Stimulated activated CD4-positive, alpha-beta T cell treated with anti-CD3 and anti-CD28 coated beads, TNF-alpha, amount 100 ng/mL, for 1 hour (primary cell): ENCODE measurements at places on chromosomes 2 and 18.

DNA sequence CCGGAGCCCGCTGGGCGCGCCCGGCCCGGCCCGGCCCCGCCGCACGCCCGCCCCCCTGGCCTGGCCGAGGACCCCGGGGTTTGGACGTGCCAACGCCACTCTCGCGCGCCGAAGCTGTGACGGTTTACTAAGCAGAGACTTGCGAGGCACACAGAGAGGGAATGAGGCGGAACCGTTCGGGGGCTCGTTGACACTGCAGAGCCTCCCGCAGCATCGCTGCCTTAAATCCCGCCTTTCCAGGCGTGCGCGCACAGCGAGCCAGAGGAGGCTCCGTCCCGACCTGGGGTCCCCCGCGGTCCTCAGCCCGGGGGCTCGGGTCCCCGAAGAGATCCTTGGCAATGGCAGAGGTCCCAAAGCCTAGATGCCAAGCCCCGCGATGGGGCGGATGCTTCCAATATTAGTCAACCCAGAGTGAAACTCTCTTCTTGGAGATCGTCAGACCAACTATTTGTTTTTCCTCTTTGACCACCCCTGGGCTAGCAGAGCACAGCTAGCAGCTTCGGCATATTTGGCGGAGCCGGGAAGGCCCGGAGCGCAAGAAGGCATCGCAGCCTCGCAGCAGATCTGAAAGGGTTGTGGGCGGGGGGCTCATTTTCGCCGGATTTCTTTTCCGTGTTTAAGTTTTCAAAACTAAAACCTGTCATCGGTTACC lies at the start of gene ZNF385B:
Gene ZNF385B (minus strand): TSS at position 197 of the 652 bp plus-strand sequence.
- DNase-seq: no peak

DNA sequence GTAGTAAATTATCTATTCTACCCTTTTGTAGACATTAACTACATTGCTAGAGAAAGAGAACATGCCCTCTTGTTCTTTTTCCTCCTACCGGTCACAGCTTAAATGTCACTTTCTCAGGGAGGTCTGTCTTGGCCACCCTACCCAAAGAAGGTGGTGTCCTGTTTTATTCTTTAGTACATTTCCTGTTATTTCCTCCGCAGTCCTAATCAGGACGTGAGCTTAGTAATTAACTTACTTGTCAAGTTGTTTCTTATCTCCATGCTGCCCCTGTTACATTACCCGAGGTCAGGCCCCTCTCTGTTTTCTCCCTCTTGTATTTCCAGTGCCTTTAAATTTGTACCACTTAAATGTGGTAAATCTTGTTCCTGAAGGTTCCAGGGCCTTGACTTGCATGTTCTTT lies 73.7 kb upstream of the RMDN2 start:
- no peak for DNase-seq

GRCh38 chr18:63149302-63149587 lies 170.3 kb downstream of the BCL2 start:
- no peak for DNase-seq

GRCh38 chr2:36376992-36377738 lies 21.6 kb downstream of the CRIM1 start:
- no peak for DNase-seq

GRCh38 chr2:145764631-145765030 lies 1244.7 kb upstream of the ZEB2 start:
- DNase-seq: no peak

DNA sequence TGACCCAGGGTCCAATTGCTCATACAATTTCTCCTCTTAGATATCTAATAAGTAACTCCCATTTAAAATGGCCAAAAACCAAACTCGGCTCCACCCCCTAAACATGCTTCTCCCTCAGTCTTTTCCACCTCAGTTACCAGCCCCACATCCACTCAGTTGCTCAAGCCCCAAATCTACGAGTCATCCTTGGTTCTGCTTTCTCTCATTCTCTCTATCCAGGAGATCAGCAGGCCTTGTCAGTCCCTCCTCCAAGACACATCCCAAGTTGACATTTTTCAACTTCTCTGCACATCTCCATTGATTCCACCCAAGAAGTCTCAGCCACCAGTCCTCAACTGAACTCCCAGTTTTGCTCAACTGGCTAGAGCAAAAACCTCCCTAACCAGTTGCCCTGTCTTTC lies 40.5 kb upstream of the RTN4 start:
- no peak for DNase-seq

DNA sequence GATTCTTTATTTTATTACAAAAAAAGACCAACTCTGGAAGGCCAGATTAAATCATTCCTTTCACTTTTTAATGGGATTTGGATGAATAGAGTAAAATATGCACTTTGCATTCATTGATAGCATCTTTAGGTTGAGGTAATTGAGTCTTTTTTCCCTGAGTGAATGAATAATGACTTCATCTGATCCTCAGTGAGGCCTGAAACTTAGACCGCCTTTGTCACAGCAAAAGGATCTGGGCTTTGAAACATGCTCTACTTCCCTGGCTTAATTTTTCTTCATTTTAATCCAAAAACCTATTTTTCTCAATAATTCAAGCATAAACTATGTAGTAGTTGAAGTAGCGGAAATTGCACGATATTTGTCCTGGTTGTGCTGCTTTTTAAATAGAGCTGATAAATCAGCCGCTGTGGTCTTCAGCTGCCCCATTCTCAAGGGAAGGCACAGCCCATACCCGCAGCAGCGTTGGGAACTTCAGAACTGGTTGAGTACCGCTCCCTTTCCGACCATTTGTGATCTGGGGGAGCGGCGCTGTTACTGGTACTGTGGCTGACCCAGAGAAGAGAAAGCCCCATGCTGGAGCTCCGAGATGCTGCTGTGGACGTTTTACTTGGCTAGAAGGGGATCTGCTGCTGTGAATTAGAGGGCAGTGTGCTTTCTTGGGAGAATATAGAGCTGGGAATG lies 145.3 kb upstream of the NFATC1 start:
- DNase-seq: no peak

DNA sequence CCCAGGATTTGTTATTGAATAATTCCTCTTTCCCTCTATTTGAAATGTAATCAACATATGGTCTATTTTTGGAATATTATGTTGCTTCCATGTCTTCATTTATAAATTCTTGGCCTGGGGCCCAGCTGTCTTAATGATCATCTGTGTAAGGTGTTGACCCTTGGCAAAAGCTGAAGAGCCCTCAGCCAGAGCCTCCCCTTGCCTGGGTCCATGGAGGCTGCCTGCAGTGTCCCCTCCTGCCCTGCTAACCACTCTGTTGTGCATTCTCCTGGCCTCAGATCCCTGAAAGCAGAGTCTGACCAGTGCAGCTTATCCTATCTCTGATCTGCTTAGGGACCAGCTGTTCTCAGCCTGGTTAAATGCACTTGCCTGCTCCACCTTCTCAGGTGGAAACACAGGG lies 226.1 kb upstream of the APCDD1 start:
- DNase-seq: no peak

GRCh38 chr2:109009920-109010610 lies 21.0 kb upstream of the EDAR start:
- DNase-seq: no peak

DNA sequence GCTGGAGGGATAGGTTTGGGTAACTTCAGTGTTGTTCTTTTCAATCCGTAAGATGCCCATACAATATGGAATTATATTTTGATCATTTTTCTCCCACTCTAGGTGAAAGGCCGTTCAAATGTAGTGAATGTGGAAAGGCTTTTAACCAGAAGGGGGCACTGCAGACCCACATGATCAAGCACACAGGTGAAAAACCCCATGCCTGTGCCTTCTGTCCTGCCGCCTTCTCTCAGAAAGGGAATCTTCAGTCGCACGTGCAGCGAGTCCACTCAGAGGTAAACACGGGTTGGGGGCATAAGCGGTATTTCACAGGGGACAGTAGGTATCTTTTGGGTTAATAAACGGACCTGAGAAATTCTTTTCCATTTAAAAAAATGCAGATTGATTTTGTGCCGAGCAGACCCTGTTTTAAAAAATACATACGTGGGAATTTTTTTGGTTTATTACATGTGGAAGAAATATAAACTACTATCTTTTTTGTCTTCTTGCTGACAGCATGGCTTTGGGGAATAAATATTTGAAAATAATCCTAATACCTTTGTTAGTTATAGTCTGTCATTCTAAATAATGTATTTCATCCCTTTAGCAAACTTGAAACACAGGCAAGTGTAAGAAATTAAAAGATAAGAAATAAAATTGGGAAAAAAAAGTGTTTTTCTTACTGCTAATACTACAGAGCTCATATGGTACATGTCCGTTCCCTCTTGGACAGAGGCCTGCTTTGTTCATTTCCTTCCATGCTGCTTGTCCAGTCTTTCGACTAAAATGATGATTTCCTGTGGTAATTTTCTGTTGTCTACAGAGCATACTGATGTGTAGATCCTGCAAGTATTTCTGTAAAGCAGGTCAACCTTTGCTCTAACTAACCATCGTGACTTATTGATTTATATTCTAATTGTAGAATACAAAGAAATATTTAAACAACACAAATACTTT lies 53.3 kb downstream of the ZNF236 start:
- no peak for DNase-seq

DNA sequence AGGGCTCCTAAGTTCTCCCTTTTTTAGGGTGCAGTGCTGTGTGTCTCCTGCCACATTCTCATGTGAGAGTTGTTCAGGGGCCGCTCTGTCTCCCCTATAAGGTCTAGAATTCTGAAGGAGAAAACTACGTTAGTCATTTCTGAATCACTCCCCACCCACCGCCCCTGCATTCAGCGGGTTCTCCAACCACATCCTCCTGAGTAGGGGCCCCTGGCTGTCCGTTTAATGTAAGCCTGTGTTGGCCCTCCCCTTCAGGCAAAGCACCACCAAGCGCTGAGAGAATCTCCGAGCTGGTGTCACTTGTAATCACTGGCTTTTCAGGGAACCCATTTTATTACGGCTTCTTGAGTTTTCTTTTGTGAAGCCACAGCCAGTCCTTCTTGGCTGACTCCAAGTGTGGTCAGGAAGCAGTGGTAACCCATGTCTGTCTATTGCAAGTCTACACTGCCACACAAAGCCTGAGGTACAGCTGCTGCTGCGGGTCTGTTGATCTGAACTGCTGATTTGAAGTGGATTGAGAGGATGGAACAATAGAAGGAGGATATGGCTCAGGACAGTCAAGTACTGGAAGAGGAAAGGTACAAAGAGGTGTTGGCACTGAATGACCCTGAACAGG lies 16.9 kb downstream of the LCT start:
- DNase-seq: peak; percentile 54

GRCh38 chr2:11636593-11637295 lies 33.3 kb downstream of the NTSR2 start:
- no peak for DNase-seq

- no peak for DNase-seq
Observed at GRCh38 chr2:241726459-241726858, 8.0 kb upstream of the D2HGDH start.

DNA sequence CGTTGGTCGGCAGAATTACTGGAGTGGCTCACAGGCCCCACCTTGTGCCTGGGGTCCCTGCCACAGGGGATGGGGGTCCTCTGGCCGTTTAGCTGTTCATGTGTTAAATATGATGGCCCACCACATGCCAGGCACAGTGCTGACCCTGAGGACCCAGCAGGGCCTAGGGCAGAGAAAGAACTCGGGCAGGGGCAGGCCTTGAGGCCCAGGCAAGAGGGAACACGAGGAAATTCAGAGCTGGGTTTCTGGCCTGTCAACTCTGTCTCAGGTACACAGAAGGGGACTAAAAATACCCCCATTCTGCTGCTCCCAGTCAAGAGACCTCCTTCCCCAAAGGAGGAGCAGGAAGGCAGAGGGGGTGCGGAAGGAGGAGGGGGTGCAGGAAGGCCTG lies 66.2 kb downstream of the DNMT3A start:
- DNase-seq: no peak

DNA sequence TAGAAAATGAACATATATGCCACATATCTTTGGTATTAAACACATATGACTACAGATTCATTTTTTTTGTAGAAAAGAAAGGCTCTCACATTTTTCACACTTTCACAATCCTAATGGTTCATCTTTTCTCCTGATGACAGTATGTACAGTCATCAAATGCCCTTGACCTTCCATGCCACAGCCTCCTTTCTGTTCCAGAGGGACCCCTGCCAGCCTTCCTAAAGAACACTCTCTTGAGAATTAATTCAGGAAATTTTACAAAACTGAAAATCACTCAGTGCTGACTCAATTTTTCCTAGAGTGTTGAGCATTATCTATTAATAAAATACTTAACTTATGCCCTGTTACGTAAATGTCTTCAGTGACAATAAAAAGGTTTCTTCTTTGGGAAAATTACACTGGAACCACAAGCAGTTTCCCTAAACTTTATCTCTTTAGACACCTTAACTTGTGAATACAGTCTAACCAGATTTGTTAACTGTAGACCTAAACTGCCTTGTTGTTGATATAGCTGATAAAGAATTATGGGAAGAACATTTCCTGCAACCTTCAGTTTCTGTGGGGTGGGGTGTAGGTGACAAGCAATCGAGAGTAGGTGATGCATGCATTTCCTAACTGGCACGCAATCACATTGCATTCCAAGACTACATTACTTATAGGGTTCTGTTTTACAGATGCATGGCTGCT lies 15.3 kb upstream of the ACOXL start:
- DNase-seq: no peak

GRCh38 chr2:143564419-143564818 lies 435.2 kb downstream of the ARHGAP15 start:
- DNase-seq: no peak

GRCh38 chr2:182852090-182852489 lies 14.3 kb downstream of the FRZB start:
- no peak for DNase-seq

GRCh38 chr2:207253666-207254345 lies 88.1 kb upstream of the KLF7 start:
- DNase-seq: no peak

GRCh38 chr2:105397025-105397722 lies 1.7 kb downstream of the FHL2 start:
- DNase-seq: no peak

GRCh38 chr18:10049747-10050146 lies 135.9 kb downstream of the VAPA start:
- DNase-seq: no peak

DNA sequence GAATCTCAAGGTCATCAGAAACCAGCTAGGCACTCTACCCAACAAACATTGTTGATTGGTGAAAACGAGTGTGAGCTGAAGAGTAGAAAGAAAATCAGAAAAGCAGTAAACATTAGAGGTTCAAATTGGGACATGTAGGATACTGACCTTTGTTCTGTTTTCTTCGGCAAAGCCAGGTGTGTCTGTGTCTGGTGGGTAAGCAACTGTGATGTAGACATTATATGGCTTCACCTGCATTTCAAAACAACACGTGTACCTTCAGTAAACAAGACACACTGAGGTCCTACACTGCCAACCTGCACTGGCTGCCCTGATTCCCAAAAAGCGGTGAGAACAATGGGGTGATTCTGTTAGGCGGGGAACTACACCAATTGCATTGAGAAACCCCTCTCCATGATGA lies 22.7 kb downstream of the KDSR start:
- DNase-seq: no peak

GRCh38 chr18:32684096-32684495 lies 88.7 kb downstream of the KLHL14 start:
- DNase-seq: no peak

- DNase-seq: no peak
Observed at GRCh38 chr2:104885119-104885782, 31.3 kb downstream of the POU3F3 start.

GRCh38 chr2:143321994-143322393 lies 192.8 kb downstream of the ARHGAP15 start:
- no peak for DNase-seq

GRCh38 chr18:41768467-41768866 lies 186.6 kb upstream of the PIK3C3 start:
- no peak for DNase-seq
